ENCODE measurements at places on chromosomes 1 and 21.

GRCh38 chr21:14495075-14495474, 51.0 kb downstream of the SAMSN1 start:
- no peak for DNase-seq

DNA sequence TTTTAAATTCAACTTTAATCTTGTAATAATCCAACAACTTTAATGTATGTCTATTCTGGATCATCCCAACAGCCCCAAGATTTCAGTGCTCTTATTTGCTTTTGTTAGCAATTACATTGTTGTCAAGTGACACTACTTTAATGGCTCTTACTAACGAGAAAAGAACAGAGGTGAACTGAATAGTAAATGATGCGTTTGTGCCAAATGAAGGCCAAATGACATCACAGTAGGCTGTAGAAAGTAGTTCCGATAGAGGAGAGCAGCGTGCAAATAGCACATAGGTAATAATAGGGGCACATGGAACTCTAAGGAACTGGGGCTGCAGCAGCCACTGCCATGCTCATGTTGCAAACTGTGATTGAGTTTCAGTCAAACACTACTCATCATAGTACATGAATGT, 301.9 kb downstream of the LMX1A start:
- DNase-seq, result no peak

GRCh38 chr1:9985001-9985400, 12.0 kb upstream of the RBP7 start:
- no peak for DNase-seq

GRCh38 chr1:240090014-240090413, 1.7 kb upstream of the FMN2 start:
- DNase-seq, result no peak

GRCh38 chr1:64845831-64846425, 101.1 kb downstream of the RAVER2 start:
- no peak for DNase-seq

- no peak for DNase-seq
These were observed 41.7 kb upstream of the COA6 start for GRCh38 chr1:234331507-234331906.

GRCh38 chr1:244945109-244945671, 80.8 kb upstream of the HNRNPU start:
- DNase-seq, result no peak

DNA sequence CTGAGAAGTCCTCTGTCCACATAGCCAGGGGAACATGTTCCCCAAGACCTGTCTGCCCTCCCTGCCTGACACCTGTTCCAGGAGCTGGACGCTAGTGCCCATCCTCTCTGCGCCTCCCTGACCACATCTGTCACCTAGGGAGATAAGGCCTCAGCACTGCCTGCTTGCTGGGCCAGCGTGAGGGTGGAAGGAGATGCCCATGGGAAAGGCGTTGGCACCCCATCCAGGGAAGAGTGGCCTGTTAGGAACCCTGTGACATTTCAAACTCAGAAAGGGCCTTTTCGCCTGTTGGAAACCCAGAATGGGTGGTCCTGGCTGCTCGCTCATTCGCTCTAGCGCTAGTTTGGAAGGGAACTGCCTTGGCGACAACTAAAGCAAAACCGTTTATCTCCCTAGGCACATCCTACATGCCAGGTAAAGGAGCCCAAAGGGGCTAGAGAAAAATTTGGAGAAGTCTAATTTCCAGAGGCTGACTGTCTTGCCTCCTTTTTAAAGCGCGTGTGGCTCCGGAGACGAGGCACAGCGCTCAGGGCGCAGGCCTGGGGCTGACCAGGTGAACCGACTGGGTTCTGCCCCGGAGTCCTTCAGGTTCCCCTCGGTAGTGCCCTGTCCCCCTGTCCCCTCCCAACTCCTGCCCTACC, 410 bp downstream of the ACTA1 start:
- DNase-seq, result no peak

DNA sequence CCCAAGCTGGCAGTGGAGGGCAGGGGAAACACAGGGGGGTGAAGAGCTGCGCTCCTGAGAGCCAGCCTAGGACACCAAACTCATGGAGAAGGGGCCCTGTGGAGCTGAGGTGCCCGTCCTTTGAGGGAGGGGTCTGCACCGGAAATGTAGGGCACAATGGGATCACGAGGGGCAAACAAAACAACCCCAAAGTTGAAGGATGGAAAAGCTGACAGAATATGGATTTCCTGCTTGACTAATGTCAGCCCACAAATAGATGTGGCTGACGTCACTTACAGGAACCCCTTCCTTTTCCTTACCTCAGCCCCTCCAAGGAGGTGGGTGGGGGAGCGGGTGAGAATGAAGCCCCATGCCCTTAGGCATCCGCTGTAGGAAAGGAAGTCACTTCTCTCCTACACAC, 110.9 kb downstream of the KCNN3 start:
- no peak for DNase-seq

GRCh38 chr1:12556368-12556930, 61.6 kb downstream of the DHRS3 start:
- DNase-seq, result no peak

GRCh38 chr1:96967311-96967710, 245.7 kb downstream of the PTBP2 start:
- no peak for DNase-seq

All from NCI-H1092 (cell line).